ENCODE measurements at places on chromosomes 11 and 22.

DNA sequence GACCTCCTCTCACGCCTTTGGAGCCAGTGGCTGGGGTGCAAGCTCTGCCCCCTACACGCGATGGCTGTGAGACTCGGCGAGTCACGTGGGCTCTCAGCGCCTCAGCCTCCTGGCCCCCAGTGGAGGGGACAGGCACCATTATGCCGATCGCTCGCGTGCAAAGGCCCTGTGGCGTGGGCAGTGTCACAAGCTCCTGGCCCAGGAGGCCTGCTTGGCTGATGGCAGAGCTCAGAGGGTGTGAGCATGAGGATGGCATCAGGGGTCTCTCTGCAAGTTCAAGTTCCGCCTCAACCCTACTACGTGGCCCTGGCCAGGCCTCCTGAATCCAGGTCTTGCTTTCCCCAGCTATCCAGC is 90.8 kb upstream of the KCNQ1OT1 start:
- no peak for DNase-seq

DNA sequence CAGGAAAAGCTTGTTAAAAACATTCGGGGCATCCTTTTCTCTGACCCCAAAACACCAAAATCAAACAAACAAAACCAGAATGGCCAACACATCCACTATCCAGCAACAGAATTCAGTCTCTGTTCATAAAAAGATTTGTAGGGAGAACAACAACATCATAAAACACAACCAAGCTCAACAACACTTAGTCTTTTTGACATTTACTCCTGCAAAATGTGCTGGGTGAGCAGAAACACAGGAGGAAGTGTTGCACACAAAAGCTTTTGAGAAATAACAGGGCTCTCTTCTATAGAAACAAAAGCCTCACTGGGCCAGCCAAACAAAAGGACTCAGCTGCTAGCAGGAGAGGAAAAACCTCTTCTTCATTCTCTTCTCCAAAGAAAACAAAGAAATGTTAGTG is 736.0 kb upstream of the CCDC90B start:
- DNase-seq = no peak

GRCh38 chr11:121070951-121071845 is 29.8 kb upstream of the TECTA start:
- DNase-seq = no peak

DNA sequence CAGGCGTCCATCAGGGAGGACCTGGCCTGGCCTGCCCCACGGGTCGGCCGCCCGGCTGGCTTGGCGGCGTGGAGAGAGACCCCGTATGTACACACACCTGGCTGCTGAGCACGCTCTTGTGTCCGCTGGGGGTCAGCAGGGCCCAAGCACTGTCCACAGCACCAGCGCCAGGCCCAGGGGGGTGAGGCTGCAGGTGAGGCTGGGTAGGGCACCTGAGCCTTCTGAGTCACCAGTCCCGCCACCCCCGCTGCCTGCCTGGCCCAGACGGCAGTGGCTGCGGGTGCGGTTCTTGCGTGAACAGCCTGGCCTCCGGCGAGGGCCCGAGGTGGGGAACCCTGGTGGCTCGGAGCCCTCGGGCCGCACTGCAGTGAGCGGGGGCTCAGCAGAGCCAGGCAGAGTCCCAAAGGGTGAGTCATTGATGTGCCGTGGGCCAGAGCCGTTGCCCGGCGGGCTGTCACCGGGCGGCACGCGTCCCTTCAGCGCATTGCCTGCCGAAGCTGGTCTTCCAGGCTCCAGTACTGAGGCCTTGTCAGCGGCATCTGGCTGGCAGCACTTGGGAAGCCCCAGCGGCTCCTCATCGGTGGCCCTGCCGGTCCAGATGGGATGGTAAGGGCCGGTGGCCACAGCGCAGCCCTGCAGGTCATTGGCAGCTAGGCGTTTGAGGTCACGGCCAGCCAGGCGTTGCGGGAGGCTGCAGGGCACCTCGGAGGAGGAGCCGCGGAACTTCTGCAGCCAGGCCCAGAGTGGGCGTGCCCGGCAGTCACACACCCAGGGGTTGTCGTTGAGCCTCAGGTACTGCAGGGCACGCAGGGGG is 26.3 kb downstream of the RTN4R start:
- no peak for DNase-seq

- no peak for DNase-seq
Measured at GRCh38 chr11:80632156-80632555, 1191.3 kb upstream of the TENM4 start.

DNA sequence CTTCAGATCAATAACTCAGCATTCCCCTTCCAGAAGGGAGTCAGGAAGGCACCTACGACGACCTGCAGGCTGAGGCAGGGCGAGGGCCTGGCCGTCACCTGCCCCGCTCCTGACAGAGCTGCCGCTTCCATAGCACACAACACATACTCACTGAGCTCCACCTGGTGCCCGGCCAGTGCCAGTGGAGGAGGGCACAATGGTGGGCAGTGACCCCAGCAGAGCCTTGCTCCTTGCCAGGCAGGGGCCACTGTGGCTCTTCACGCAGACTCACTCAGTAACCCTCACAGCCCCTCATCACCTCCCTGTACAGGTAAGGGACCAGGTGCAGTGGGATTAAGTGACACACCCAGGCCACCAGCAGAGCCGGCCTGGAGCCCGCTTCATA is 24.6 kb downstream of the LRFN4 start:
- no peak for DNase-seq

GRCh38 chr11:47524291-47524874 is 28.5 kb downstream of the CELF1 start:
- no peak for DNase-seq

DNA sequence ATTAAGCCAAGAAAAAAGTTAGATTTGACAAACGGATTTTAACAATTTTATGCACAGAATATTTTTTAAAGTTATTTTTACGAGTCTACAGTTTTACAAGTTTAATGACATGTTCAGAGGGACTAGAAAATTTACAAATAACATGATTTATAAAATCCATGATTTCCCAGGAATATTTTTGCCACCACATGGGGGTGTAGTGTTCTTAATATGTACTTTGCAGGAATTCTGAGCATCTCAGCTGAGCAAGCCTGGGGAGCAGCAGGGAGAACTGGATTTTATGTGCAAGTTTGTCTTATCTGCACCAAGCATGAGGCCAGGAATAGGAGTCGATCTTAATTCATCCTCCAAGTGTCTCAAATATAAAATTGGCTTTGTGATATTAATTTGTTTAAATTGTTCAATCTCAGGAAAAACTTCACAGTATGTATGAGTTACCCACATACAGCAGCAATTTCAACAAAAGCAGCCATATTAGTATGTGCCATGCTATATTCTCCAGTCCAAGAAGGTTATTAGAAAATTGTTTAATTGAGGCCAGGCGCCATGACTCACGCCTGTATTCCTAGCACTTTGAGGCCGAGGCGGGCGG is 826.3 kb downstream of the DLG2 start:
- DNase-seq = no peak
